ENCODE measurements at places on chromosomes 16 and 17.

DNA sequence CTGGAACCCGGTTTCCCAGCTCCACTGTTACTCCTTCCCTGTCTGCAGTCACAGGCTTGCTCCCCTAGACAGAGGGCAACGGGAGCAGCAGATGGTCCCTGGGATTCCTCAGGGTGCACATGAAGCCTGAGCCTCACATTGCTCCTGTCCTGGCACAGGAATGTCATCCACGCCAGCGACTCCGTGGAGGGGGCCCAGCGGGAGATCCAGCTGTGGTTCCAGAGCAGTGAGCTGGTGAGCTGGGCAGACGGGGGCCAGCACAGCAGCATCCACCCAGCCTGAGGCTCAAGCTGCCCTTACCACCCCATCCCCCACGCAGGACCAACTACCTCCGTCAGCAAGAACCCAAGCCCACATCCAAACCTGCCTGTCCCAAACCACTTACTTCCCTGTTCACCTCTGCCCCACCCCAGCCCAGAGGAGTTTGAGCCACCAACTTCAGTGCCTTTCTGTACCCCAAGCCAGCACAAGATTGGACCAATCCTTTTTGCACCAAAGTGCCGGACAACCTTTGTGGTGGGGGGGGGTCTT lies 1.6 kb upstream of the DECR2 start:
- DNase-seq = no peak

DNA sequence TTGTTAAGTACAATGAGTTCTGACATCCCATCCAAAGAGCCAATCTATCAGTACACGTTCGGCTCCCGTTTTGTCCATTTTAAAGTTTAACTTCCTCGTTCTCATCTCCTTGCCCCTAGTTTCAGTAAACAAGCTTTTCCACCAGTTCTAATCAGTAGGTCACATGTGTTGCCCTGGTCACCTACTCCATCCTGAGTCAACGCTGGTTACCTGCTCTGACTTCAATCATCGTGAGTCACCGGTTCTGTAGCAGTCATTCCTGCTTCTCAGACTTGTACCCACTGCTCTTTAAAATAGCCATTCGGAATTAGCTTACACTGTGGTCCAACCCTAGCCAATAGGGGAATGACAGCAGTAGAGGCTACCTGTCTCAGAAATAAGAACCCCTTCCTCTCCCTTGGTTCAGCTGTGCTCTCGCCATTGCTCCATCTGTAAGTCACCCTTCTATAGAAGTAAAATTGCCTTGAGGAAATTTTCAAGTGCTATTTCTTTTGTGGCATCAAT lies 191.0 kb downstream of the CPPED1 start:
- no peak for DNase-seq

GRCh38 chr16:4743226-4743878 lies 9.0 kb downstream of the DNAAF8 start:
- DNase-seq = no peak

DNA sequence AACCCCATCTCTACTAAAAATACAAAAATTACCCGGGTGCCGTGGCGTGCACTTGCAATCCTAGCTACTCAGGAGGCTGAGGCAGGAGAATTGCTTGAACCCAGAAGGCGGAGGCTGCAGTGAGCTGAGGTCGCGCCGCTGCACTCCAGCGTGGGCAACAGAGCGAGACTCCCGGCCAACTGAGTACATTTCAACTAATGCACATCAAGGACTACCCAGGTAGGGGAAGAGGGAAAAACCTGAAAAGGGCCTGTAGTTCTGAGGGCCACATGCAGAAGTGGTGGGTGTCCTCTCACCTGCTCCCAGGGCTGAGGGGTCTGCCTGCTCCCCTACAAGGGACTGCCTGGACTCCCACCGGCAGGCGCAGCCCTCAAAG lies 584 bp upstream of the SLC16A5 start:
- DNase-seq = no peak

GRCh38 chr16:82741073-82741615 lies 114.4 kb downstream of the CDH13 start:
- no peak for DNase-seq

DNA sequence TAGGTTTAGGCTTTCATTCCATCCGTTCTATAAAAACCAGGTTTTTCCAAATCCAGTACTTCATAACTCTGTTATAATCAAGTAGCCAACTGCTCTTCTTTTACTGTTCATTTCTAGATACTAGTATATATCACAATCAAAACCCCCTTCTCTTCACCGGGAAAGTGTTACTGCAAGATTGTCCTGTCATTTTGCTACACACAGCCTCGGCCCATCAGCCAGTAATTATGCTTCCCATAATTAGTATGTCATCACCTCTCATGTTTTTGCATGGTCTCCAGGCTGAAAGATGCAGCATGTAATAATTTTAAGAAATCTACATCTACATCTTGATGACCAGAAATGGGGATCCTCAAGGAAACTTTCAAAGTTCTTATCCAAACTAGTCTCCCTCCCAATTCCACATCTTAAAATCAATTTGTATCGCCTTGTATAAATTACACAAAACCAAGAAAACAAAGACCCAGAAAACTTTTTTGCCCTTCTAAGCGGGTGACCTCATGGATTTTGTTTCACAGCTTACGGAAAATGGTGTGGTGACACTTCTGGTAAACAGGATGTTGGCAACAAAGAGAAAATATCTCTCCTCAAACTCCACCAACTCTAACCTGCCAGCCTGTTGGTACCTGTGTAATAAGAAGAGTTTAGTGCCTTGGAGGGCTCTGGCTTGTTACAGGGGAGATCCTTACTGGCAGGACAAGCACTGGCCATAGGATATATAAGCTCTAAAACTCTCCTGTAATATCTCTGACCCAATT lies 9.3 kb downstream of the TACO1 start:
- no peak for DNase-seq

- DNase-seq = no peak
These were observed 25.6 kb downstream of the IGSF6 start for GRCh38 chr16:21626659-21627277.

- DNase-seq = no peak
These were observed 23.9 kb downstream of the TRPV3 start for GRCh38 chr17:3533752-3534151.

DNA sequence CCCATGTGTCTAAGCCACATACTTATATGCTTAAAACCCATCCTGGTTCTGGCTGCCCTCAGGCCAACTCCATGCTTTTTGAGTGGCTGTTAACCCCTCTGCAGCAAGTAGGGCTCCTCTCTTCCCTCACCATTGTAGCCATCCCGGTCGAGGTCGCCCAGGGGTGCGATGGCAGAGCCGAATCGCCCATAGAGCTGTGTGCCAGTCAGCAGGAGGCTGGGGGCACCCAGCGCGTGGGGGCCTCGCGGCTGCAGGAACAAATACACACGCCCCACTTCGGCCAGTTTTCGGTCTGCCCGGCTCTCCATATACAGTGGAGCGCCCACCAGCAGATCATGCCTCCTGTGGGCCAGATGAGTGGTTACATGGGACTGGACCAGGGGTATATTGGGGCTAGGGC lies 6.1 kb downstream of the ITGA2B start:
- no peak for DNase-seq

GRCh38 chr16:82074019-82074558 lies 39.0 kb downstream of the HSD17B2 start:
- DNase-seq = no peak

- DNase-seq = no peak
These were observed 10.2 kb downstream of the FBRS start for GRCh38 chr16:30668393-30668792.

GRCh38 chr16:19210968-19211367 lies 42.9 kb downstream of the SYT17 start:
- DNase-seq = no peak

DNA sequence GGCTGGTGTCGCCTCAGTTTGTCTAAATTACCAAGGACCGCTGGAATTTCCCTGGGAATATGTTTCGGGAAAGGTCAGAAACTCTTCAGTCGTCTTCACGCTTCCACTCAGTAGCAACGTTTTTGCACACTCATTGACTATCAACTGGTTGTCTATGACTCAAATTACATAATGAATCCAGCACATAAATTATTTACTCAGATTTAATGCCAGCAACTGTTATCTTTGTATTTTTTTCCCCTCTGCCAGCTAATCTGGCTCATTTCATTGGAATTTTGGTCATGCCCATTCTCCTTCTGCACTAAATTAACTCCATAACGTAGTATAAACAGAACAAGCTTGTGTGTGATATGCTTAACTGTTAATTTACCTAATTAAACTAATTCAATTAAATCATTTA lies 372.7 kb upstream of the ZFHX3 start:
- no peak for DNase-seq
